ENCODE measurements at places on chromosomes 2 and 18.

- DNase-seq: no peak
These were observed 63.8 kb upstream of the RTN4 start for GRCh38 chr2:55114082-55114481.

- DNase-seq: no peak
These were observed 237.4 kb downstream of the DOK6 start for GRCh38 chr18:69638056-69638455.

DNA sequence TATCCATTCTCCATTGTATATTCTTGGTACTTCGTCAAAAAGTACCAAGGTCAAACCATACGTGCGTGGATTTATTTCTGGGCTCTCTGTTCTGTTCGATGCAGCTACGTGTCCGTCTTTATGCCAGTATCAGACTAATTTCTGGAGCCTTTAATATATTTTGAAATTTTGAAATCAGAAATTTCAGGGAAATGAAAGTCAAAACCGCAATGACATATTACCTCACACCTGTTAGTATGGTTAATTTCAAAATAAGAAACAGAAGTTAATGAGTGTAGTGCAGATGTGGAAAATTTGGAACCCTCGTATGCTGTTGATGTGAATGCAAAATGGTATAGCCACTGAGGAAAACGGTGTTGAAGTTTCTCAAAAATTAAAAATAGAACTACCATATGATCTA is 156.1 kb upstream of the TRIB2 start:
- no peak for DNase-seq

DNA sequence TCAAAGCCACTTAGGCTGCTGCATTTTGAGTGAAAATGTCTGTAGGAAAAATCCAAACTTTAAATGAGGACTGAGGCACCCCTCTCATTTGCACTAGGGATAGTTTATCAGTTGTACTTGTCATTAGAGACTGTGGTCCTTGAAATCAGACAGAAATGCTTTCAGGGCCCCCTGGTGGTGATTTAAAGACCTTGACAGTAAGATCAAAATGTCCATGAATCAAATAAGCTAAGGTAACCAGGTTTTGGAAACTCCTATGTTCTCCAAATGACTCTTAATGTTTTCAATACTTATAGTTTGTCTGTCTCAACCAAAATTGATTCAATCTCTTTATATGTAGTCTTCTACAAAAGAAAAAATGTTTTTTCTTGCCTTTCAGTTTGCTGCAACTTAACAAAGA is 28.8 kb upstream of the DDX18 start:
- peak; percentile 23 for DNase-seq

GRCh38 chr2:102304711-102305611 is 6.4 kb upstream of the IL1RL1 start:
- no peak for DNase-seq

GRCh38 chr2:46865181-46865970 is 50.2 kb downstream of the MCFD2 start:
- no peak for DNase-seq

DNA sequence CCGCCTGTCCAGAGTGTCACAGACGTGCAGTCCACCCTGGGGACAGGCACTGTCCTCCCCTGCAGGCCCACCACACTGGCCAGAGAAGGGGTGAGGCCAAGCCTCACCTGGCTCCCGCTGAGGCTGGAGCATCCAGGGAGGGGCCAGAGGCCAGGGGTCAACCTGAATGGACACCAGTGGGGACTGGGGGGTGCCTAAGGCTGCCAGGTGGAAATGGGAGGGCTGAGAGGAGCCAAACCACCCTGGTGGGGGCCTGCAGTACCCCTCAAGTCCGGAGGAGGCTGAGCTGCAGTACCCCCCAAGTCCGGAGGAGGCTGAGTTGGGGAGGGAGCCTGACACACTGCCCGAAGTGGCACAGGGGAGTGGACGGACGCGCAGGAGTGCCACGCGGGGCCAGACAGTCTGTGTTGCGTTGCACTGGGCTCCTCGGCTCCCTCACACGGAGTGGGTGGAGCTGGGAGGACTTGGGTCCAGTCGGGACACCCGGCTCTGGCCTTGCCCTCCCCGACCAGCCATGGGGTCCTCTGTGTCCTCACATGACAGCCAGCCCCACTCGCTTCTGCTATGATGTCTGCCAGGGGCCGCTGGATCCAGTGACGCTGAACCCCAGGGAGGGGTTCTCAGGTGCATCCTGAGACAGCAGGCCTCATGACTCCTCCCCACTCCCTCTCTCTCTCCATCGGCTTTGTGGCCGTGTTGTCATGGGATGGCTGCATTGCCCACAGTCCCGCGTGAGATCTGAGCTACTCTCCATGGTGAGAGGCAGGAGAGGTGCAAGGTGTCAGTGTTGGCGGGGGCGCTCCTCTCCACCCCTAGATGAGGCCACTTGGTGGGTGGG is 22.3 kb upstream of the GPC1 start:
- DNase-seq: no peak

- no peak for DNase-seq
These were observed 36.8 kb upstream of the SEMA4C start for GRCh38 chr2:96906729-96907114.

- DNase-seq: no peak
These were observed 33.0 kb upstream of the KIDINS220 start for GRCh38 chr2:8870441-8870840.

DNA sequence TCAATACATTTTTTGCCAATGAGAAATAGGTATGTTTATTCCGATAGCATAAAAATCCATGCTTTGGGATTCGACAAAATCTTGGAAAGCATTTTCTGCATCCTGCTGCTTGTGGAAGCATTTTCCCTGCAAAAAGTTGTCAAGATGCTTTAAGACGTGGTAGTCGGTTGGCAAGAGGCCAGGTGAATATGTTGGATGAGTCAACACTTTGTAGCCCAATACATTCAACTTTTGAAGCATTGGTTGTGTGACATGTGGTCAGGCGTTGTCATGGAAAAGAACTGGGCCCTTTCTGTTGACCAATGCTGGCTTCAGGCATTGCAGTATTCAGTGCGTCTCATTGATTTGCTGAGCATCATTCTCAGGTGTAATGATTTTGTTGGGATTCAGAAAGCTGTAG is 764.5 kb downstream of the TRIB2 start:
- DNase-seq: no peak

DNA sequence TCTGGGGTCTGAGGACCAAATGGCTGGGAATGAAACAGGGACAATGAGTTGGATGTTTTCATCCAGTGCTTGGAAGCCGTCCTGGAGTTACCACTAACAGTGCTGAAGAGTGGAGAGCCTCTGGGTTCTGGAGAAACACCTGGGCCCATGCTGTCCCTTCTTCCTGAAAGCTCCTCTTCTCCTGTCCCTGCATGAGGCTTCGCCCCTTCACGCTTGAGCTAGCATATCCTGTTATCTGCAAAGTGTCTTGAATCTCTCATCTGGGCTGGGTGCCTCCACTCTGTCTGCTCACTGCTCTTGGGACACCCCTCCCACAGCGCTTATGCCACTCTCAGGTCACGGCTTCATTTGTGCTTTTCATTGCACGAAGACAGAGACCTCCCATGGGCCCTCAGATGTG is 154.5 kb downstream of the MYCN start:
- DNase-seq: no peak

GRCh38 chr2:155663265-155663664 is 669.3 kb downstream of the NR4A2 start:
- no peak for DNase-seq

- DNase-seq: no peak
These were observed 2.4 kb upstream of the CHRNG start for GRCh38 chr2:232537079-232537478.

GRCh38 chr2:63665846-63666475 is 77.2 kb downstream of the MDH1 start:
- DNase-seq: no peak

DNA sequence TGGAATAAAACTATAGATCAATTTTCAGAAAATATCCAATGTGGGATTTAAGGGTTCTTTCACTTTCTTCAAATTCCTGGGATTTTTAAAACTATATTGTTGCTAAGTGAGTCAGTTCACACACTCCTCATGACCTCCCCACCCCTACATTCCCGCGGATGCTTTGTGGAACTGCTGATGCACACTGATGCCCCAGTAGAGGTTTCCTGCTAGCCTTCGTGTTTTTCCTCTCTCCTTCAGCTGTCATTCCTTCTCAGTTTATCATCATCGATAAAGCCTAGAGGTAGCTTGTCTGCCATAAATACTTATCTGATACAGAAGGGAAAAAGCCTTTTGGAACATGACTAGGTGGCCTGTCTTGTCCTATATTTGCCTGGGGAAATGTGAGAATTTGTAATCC is 67.4 kb upstream of the GALNT5 start:
- no peak for DNase-seq

DNA sequence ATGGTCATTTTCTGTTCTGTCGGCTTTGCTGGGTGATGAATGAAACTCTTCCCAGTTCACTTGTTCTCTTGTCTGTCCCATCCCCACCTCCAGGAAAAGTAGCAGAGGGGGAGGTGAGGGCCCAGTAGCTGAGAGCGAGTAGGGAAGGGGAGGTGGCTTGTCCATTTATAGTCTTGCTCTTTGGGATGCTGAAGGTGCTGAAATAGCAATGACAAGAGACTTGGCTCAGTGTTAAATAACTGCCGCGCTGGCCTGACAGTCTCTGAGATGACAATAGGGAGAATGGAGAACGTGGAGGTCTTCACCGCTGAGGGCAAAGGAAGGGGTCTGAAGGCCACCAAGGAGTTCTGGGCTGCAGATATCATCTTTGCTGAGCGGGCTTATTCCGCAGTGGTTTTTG is at the start of gene SMYD1:
TSS of gene SMYD1 (plus strand) at position 228 of the 400 bp plus-strand sequence. CDS start at position 268, 40 bp downstream.
- no peak for DNase-seq

- DNase-seq: no peak
These were observed 33.8 kb downstream of the ARHGAP15 start for GRCh38 chr2:143162997-143163396.

DNA sequence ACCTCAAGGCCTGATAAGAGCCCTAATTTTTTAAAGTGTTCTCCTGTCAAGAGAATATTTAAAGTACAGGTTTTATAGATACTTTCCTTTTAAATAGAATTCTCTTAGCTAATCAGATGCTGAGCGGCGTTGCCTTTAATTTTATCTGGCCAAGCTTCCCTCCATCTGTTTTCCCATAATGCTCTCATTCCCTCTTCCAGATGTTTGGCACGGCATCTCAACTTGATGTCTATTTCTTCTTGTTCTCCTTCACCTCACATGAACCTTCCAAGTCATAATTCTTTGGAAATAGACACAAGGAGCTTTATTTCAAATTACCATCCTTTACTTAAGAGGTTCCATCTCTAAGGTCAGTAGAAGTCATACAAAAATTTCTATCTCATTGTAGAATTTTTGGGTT is 76.1 kb upstream of the CPO start:
- DNase-seq: no peak

DNA sequence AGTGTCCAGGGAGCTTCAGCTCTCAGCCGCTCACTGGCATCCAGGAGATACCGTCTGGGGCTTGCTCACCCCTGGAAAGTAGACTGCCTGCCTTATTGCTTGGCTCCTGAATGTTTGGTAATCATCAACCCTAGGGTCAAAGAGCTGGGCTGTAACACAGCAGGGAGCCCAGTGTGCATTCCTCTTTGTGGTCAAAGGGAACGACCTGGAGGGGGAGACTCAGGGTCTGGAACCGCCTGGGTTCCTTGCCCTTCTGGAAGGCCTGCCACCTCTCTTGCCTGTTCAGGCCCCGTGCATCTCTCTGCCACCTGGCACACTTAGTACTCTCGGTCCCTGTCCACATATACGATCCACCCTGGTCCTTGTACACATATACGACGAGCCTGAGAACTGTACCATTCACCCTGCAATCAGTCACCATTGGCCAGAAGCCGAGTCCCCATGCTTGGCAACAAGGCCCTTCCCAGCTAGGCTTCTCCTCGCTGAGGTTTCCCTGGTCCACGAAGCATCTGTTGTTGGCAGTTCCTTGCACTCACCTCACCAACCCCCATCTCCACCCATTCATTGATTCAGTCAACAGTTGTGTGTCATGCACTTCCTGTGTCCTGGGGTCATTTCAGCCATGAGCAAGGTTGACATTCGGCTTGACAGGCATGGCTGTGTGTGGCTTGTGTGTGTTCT is at the start of gene NAT8:
TSS of gene NAT8 (minus strand) at position 85 of the 681 bp plus-strand sequence. CDS start 794 bp downstream, outside the sequence.
- no peak for DNase-seq

DNA sequence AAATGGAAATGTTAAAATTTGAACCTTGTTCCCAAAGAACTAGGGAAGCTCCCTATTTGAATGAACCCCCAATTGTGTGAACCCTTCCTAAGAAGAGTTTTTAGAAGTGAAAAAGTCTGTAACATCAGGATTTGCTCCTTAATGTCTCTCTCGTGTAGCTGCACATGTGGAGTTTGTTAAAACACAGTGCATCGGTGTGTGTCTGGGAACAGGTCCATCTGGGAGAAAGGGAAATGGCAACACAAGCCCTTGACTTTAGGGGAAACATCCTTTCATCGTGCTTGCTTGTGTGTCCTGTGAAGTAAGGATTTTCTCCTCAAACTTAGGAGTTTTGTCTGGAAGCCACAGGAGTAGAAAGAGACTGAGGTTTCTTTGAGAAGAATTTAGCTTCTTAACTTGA is 203.9 kb downstream of the PRKCE start:
- no peak for DNase-seq

- DNase-seq: no peak
These were observed 2.8 kb downstream of the FOSL2 start for GRCh38 chr2:28395334-28396061.

DNA sequence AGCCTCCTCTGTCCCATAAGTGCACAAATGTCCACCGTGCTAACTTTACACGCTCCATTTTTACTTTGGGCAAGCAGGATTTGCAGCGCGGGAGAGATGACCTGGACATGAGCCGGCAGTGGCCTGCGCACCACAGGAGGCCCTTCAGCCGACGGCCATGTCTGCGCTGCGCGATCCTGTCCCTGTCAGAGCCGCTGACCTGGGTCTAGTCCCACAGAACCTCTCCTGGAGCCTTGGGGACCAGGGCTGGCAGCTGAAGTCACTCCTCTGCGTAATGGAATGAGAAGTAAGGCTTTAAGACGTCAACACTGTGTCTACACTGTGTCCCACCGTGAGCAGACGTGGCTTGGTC is 29.6 kb downstream of the ADI1 start:
- no peak for DNase-seq

DNA sequence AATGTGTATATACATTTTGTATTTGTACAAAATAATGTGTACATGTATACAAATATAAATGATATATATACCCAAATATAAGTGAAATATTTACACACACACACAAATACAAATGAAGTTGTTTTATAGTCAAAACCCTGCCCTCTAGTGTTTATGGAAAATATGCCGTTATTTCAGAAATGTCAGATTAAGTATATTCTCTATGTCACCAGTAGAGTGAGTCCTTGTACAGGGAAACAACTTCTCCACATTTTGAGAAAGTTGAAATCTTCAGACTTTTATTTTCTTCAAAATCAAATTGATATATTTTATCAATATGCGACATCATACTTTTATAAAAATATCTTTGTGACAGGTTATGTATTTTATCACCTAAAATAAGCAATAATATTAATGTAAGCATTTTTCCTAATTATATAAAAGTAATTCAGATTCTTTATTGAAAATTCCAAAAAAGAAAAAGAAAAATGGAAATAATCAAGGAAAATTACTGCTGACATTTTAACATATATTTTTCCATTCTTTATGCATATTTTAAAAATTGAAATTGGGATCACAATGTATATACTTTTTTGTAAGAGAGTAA is 22.4 kb downstream of the ARL6IP6 start:
- no peak for DNase-seq

GRCh38 chr2:96241227-96241626 is 24.6 kb downstream of the TMEM127 start:
- DNase-seq: no peak

- DNase-seq: peak; percentile 88
These were observed 80.7 kb upstream of the LDLRAD4 start for GRCh38 chr18:13137670-13138419.
